ENCODE measurements at places on chromosomes 12 and 14.

DNA sequence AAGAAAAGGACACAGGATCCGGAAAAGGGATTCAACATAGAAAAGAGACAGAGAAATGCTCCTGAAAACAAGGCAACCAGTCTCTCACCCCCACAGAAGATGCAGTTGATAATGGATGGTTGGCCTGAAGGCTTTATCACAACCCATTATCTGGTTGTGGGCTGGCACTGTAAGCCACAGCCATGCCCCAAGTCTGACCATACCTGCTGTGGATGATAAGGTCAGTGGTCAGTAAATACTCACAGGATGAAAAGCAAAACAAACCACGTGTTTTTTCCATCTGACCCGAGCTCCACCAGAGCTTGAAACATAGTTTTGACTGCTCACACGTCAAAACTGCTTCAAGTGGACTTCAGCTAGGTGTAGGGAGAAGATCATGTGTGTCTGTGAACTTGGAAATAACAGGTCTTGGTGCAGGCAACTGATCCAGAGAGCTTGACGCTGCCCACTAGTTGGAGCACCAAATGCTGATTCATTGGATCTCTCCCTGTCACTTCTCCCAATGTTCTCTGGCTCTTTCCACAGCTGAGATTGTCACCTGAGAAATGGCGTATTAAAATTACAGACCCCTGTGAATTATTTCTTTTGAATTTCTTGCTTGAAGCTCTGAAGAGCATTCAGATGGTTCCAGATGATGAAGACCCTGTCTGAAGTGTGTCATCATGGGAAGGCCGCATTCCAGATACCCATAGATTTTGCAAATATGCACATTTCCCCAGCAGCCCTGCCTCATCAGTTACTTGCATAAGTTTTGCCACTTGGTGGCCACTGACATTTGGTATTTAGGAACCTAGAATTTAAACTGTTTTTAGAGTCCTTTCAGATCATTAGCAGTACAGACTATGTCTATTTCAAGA is 8.5 kb downstream of the TMEM233 start:
- no peak for DNase-seq

- DNase-seq: no peak
Measured at GRCh38 chr14:64681796-64682710, 22.2 kb upstream of the PLEKHG3 start.

DNA sequence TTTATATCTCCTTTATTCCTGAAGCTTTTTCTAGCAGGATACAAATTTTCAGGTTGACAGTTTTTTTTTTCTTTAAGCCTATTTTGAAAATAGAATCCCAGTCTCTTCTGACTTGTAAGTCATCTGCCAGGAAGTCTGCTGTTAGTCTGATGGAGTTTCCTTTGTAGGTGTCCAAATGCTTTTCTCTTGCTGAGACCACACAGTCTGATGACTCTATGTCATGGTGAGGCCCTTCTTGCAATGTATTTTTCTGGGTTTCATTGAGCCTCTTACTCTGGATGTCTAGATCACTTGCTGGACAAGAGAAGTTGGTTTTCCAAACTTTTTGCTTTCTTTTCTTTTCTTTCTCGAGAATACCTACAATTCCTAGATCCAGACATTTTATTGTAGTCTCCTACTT is 30.6 kb downstream of the USP15 start:
- no peak for DNase-seq

DNA sequence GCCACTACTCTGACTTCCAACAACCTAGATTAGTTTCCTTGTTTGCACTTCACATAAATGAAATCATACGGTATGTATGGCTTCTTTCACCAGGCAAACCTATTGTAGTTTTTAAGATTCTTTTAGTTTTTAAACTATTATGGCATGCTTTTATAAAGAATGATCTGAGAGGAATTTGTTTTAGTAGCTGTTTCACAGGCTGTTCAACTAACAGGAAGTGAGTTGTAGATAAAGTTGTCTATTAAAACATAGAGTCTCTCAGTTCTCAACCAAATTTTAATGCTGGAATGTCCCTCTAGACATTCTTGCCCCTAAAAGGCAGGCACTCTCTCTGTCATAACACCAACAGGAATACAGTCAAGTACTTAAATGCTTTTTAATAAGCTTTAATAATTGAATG is 102.7 kb upstream of the DACT1 start:
- DNase-seq: no peak

GRCh38 chr12:65609359-65609771 is 214.9 kb upstream of the HMGA2 start:
- peak; percentile 81 for DNase-seq

DNA sequence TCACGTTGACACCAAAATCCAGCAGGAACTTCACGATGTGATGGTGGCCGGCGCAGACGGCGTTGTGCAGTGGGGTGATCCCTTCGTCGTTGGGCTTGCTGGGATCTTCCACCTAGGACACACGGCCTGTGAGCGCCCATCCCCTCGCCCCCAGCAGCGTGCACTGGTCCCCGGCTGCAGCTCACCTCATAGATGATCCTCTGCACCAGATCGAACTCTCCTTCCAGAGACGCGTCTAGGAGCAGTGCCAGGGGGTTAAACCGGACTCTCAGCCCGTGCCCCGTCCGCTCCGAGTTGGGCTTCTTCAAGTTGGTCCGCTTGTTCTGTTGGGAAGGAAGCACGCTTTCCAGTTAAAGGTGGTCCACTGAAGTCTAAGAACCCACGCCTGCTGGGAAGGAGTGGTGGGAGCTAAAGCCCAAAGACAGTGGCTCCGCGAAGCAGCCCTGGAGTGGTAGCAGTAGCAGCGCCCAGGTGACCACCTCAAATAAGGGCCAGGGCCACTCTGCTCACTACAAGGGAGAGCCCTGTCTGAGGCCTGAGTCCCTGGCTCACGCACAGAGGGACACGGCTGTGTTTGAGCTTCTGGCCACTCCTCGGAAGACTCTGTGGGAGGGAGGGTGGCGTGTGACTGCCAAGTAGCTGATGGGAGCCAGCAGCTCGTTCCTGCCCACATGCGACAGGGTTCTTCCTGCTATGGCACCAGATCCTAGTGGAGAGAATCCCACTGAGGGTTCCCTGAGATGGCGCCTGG is 23.3 kb downstream of the ZFYVE21 start:
- DNase-seq: no peak

- DNase-seq: no peak
Measured at GRCh38 chr12:115370207-115370606, 686.2 kb upstream of the TBX3 start.

DNA sequence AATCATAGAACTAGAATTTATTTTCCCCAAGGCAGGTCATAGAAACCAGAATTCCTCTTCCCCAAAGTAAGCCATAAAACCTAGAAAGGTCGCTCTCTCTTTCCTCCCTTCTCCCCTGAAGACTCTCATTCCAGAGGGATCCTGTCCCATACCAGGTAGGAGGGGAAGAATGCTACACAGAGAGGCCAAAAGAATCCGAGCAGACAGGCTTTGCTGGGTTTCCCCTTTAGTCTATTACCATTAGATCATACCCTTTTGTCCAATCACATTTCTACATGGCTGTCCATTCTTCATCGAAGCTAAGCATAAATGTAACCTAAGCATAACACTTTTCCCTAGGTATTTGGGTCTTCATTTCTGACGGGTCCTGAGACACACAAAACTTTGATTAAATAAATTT is 204.5 kb downstream of the SPTSSA start:
- no peak for DNase-seq

DNA sequence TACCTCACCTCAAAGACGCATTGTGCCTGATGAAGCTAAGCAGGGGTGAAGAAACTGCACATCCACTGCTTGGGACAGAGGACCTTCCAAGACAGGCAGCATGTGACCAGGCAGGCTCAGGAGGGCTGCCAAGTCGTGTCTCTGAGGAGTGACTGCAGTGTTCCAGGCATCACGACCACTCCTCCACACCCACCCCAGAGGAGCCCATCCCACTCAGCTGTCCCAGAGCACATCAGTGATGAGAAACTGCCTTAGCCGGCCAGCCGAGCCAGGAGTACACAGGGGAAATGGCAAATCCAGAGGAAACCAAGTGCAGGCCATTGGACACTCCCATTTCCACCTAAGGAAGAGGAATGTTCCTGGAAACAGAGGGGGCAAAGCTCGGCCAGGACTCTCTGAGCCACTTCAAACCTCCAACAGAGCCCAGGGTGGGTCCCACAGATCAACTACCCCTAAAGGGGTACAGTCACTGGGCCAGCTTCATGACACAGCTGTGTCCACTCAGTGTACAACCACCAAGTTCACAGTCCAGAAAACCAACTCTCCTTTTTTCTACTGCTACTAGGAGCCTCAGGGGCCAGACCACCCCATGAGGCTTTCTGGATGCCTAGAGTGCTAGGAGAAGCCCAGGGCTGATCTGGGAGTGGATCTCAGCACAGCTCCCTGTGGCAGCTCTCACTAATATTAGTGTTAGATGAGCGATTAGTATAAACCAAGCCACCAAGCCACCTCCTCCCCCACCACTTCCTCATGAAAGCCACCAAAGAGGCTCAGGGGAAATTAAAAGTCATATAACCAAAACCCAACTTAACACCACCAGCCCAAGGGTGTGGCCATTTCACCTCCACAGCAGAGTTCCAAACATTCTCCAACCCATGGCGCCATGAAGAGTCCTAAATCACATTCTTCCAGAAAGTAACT is 15.4 kb downstream of the PXN start:
- no peak for DNase-seq

DNA sequence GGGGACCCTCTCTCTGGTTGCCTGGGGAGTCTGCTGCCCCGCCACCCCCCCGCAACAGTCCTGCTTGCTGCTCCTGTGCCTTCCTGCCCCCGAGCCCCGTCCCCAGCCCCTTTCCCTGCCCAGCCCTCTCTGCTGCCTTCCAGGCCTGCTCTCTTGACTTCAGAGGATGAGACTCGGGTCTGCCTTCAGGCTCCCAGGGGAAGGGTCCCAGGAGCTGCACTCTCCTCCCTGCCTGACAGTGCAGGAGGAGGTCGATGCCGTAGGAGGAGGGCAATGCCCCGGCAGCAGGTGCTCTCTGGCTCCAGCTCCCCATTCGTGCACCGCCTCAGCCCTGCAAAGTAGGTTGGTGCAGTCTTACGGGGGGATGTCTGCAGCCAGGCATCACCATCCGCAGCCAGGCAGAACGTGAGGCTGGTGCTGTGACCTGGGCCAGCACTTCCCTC is 185.1 kb upstream of the C14orf180 start:
- DNase-seq: no peak

- no peak for DNase-seq
Measured at GRCh38 chr14:33669111-33669510, 281.8 kb downstream of the EGLN3 start.

DNA sequence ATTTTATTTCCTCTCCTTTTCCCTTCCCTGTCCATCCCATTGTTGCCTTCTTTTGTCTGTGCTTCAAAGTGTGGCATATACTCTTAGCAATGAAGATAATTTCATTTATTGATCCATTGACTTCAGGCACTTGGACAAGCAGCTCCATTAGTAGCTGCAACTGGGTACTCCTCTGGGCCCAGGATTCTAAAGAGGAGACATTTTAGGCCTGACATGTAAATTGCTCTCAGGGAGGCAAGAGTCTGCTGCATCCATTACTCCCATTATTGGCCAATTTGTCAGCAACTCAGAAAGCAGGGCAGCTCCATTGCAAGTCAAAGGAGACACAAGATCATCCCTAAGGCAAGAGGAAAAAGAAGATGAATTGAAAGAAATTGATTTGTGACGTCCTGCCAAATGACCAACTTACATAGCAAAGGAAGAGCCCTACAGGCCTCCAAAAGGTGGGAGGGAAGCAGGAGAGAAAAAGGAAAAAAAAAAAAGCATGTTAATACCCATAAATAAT is 1094.1 kb upstream of the FLRT2 start:
- DNase-seq: no peak

DNA sequence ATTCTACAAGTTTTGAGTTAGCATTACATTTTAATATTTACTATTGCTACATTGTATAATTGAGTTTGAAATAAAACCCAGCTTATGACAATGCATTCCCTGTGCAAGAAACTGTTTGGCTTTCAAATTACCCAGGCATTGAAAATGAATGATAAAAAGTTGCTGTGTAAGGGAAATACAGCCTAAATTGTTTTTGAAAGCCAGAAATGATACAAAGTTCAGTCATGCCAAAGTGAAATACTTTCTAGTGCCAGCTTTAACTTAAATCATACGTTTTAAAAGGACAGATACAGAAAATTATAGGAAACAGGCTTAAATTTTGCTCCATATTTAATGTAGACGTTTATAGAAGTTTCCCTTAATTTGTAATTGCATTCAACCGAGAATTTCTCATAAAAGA is 2.8 kb downstream of the MGAT2 start:
- DNase-seq: no peak

- no peak for DNase-seq
Measured at GRCh38 chr14:89621009-89621421, 204.0 kb upstream of the FOXN3 start.

DNA sequence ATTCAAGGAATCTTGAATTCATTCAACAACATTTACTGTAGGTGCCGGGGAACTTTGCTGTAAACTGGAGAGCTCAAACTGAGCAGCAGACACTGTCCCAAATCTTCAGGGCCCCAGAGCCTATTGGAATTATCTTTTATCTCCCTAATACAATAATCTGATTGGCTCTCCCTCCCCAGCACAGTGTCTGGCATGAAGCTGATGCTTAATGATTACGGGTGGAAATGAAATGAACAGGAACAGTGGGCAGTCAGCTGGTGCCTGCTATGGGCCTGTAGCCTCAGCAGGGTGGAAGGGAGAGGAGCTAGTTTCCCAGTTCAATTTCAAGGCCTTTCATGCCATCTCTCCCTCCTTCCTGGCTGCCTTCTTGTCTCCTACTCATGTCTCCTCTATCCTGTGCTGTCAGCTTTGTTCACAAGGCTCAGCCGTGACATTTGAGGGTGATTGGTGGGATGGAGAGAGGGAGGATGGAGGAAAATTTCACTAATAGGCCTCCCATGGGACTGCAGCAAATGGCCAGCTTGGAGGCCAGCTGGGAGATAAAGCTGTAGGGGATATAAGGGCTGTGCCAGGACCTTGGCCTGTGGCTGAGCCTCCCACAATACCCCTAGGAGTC is 4.3 kb upstream of the RAPGEF3 start:
- no peak for DNase-seq

DNA sequence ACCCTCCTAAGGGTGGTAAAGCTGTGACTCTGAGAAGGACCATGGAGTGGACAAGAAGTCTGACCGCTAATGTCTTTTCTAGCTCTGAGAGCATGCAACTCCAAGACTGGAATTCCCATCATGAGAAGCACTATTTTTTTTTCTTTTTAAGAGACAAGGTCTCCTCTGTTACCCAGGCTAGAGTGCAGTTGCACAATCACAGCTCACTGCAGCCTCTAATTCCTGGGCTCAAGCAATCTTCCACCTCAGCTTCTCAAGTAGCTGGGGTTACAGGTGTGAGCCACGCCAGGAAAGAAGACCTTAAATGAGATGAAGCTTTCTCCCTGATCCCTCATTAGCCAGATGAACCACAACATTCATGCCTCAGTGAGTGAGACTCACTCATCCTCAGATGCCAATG is 19.2 kb downstream of the VDR start:
- DNase-seq: no peak
